Mesendoderm (in vitro differentiated cells): ENCODE measurements at places on chromosomes 6 and 20.
A peak's percentile ranks its signal among the peaks of the same experiment; 100 is the strongest.

GRCh38 chr6:149037051-149037671, 280.4 kb upstream of the TAB2 start:
- no peak overlapping the region for H3K27ac ChIP-seq
- DNase-seq, result no peak
- no peaks in the 10 kb centered on the region for H3K36me3 ChIP-seq
- H3K4me1 ChIP-seq, result peaks cover 4% of the 10 kb centered on the region
- no peak overlapping the region for H3K4me3 ChIP-seq
- no peaks in the 10 kb centered on the region for H3K27me3 ChIP-seq

DNA sequence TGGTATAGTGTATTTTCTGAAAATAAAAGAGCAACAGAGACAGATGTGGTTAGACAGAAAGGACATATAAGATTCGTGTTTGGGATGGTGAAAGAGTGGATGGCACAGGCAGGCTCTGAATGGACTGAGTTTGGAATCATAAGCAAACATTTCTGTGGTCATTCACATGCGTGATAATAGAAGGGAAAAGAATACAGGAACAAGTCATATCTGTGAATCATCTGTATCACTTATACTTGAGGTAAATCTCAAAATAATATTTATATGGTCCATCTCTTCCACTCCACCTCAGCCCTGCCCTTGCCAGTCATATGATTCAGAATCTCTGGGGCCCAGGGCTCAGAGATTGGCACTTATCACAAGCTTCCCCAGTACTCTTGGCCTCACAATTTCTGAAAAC, 535.1 kb downstream of the BCKDHB start:
- no peaks in the 10 kb centered on the region for H3K27me3 ChIP-seq
- H3K36me3 ChIP-seq, result no peaks in the 10 kb centered on the region
- H3K4me3 ChIP-seq, result no peak overlapping the region
- DNase-seq, result no peak

DNA sequence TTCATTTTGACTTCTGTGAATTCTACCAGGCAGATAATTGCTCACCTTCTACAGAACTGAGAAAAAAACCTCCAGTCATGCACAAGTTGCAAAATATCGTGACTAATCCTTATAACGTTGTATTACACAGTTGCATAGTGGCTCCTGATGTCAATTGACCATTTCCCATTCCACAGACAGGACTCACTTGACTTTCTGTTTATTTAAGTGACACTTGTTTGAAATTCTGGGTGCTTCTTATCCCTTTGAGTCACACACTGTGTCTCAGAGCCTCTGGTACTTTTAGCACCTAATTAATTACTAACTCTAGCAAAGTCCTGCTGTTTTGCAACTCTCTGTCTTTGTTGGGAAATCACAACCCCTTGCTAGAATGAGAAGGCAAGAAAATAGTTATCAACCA, 16.2 kb upstream of the RSPO3 start:
- peak; percentile 75 for DNase-seq
- no peaks in the 10 kb centered on the region for H3K36me3 ChIP-seq
- H3K27ac ChIP-seq, result no peak overlapping the region
- H3K4me1 ChIP-seq, result peaks cover 4% of the 10 kb centered on the region
- no peaks in the 10 kb centered on the region for H3K27me3 ChIP-seq
- H3K4me3 ChIP-seq, result no peak overlapping the region

DNA sequence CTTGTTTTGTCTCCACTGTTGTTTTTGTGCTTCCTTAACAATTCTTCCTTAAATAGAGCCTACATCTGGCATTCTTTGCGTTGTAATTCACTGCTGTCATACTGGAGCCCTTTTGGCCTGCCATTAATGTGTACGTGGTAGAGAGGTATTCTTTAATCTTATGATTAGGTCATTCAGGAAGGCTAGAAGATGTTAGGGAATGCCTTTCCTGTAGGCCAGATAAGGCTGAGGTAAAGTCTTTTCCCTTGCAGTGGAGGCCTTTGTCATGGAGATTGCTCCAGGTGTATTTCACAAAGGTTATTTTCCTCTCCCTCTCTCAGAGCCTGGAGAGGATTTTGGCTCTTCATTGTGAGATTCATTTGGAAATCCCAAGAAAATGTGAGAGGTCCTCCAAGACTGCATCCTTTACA, 146.9 kb downstream of the FUT9 start:
- DNase-seq, result peak; percentile 90
- no peaks in the 10 kb centered on the region for H3K4me1 ChIP-seq
- no peaks in the 10 kb centered on the region for H3K36me3 ChIP-seq
- H3K27ac ChIP-seq, result no peak overlapping the region
- no peaks in the 10 kb centered on the region for H3K27me3 ChIP-seq

DNA sequence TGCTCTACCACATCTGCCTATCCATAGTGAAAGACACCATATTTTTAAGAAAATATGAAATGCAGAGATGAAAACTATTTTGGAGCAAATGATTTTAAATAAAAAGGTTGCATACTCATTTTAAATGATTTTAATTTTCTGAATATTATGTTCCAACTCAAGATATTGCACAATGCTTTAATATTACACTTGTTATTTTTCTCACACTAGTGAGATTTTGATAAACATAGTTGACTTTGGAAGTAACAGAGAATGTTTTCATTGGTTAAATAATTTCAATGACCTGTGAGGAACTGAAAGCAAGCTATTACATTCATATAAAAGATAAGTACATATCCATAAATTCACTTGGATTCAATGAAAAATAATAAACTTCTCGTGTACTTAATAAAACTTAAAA, 7.2 kb upstream of the TMEM30A start:
- no peak for DNase-seq
- H3K27me3 ChIP-seq, result no peaks in the 10 kb centered on the region
- H3K27ac ChIP-seq, result no peak overlapping the region

DNA sequence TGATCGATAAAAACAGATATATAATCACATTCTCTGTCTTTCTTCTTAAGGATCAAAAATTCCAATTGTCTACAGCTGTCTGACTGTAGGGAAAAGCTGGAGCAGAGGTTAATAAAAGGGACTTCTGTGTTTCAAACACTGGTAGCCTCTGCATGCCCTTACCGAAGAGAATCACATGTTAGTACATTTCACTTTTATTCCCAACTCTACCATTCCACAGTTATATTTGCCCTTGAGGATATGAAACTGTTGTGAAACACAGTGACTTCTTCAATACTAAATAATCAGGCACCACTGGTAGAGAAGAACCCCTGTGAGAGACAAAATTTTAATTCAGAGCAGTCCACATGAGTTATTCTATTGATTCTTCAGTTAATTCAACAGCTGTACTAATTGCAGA, 1187.3 kb upstream of the CITED2 start:
- H3K36me3 ChIP-seq, result no peaks in the 10 kb centered on the region
- H3K27ac ChIP-seq, result no peak overlapping the region
- H3K27me3 ChIP-seq, result no peaks in the 10 kb centered on the region
- no peaks in the 10 kb centered on the region for H3K4me1 ChIP-seq
- no peak for DNase-seq
- no peak overlapping the region for H3K4me3 ChIP-seq

DNA sequence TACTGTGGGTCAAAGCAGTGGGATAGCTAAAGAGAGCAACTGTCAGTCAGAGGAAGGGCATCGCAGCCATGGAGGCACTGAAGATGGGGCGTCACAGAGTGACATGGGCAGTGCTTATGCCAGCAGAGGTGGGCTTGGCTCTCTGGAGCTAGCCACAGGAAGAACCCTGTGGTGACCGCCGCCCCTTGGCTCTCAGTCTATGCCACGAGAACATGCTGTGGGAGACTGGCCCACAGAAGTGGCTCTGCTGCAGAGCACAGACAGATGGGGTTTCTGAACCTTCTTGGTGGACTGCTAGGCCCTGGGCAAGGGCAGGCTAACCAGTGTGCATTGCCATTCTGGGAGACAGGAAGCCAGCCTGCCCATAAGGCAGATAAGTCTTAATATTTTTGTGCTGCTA, 290.0 kb upstream of the SUPT3H start:
- no peaks in the 10 kb centered on the region for H3K36me3 ChIP-seq
- no peak for DNase-seq
- H3K27ac ChIP-seq, result no peak overlapping the region

GRCh38 chr6:137680705-137681346, 186.2 kb upstream of the TNFAIP3 start:
- no peak for DNase-seq
- no peak overlapping the region for H3K27ac ChIP-seq
- no peak overlapping the region for H3K4me3 ChIP-seq
- H3K27me3 ChIP-seq, result no peaks in the 10 kb centered on the region
- no peaks in the 10 kb centered on the region for H3K36me3 ChIP-seq

- no peaks in the 10 kb centered on the region for H3K36me3 ChIP-seq
- peaks cover 5% of the 10 kb centered on the region for H3K4me1 ChIP-seq
- H3K4me3 ChIP-seq, result peak within 1 kb of the TSS; percentile 77
- H3K27ac ChIP-seq, result no peak within 1 kb of the TSS
- H3K27me3 ChIP-seq, result no peaks in the 10 kb centered on the region
These were observed at the start of gene FAM50B for GRCh38 chr6:3848925-3849605. Gene FAM50B, plus strand, starts transcription at chr6:3849373. Its CDS starts 439 bp downstream, at chr6:3849812.

DNA sequence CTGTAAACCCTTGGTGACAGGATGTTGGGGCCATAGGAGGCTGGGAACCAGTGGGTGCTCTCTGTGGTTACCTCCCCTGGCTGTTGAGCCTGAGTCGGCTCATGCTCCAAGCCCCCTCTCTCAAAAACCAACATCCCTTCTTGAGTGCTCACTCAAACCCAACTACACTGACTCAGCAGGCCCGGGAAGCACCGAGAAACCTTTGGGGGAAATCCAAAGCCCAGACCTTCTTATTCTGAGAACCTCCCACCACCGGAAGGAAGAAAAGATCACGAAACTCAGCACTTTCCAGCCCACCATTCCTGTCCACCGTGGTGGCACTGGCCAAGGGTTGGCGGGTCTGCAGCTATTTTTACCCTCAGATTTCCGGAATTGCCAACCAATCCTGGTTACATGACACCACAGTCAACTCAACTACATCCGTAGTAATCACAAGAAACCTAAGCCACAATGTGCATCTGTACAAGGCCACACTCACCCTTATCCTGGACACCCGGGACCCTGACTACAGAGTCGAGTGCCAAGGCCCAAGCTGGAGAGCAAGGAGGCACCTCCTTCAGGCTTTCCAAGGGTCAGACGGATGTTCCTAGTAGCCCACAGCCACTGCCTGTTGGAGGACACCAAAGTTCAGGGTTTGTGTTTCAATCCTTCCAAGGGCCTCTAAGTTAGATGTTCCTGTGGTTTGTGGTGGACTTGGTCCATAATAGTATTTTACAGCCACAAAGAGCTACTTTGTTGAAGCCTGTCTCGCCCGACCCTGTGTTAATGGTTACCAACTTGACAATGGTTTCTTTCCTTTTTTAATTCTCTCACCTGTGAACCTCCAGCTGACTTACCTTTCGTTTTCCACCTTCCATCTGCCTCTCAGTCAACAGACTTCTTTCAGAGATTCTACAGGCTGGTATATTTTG, 317.0 kb downstream of the CDC5L start:
- no peak for DNase-seq
- no peak overlapping the region for H3K4me3 ChIP-seq
- no peaks in the 10 kb centered on the region for H3K27me3 ChIP-seq
- H3K36me3 ChIP-seq, result no peaks in the 10 kb centered on the region
- H3K4me1 ChIP-seq, result peaks cover 2% of the 10 kb centered on the region

DNA sequence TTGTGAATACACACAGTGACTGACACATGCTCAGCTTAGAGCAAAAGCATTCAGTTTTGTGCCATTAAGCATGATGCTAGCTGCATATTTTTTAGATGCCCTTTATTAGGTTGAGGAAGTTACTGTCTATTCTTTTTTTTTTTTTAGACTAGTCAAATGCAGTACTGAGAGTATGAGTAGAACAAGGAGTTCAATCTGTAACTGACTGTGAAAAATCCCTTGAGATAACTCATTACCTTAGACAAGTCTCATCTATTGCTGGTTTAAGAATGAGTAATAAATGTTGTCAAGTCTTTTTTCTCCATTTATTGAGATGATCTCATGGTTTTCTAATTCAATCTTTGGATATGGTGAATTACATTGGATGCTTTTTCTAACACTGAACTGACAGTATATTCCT, 23.2 kb downstream of the AHI1 start:
- no peak for DNase-seq
- H3K4me3 ChIP-seq, result no peak overlapping the region
- H3K36me3 ChIP-seq, result no peaks in the 10 kb centered on the region
- H3K4me1 ChIP-seq, result no peaks in the 10 kb centered on the region
- H3K27me3 ChIP-seq, result no peaks in the 10 kb centered on the region

DNA sequence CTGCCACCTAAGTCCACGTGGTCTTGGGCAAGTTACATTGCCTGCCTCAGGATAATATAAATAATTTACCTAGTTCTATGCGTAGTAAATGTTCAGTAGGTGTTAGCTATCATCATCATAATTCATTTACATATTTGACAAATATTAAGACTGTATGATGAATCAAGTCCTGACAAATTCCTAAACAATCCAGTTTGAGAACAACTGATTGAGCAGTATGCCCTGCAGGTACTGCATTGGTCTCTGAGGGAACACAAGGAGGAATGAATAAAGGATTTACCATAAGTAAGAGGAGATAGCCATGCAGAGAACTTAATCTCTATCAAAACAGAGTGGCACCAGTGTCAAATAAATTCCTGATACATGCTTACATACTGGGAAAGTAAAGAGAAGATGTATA, 70.4 kb downstream of the SAMD5 start:
- H3K27ac ChIP-seq, result no peak overlapping the region
- DNase-seq, result no peak
- no peak overlapping the region for H3K4me3 ChIP-seq
- no peaks in the 10 kb centered on the region for H3K27me3 ChIP-seq

DNA sequence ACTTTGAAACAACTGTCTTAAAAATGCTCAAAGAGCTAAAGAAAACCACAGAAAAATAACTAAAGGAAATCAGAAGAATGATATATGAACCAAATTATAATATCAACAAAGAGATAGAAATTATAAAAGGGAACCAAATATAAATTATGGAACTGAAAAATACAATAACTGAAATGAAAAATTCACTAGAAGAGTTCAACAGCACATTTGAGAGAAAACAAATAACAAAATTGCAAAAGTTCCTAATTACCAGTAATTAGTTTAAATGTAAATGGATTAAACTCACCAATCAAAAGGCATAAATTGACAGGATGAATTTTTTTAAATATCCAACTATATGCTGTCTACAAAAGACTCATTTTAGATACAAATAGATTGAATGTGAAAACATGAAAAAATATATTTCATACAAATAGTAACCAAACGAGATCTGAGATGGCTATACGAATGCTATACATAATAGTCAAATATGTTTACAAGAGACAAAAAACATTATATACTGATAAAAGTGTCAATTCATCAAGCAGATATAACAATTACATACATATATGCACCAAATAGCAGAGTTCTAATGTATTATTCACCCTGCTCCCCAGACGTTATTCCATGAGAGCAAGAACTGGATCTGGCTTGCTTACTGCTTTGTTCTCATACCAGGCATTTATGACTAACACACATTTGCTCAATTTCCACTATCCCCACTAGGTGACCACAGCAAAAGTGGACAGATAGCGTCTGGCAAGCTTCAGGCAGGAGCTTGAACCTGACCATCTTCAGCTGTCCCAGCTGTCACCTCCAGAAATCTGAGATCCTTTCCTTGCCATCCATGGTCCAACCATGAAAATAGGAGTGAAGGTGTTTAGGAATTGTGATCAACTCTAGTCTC, 72.4 kb upstream of the SIRPA start:
- H3K27me3 ChIP-seq, result no peaks in the 10 kb centered on the region
- no peaks in the 10 kb centered on the region for H3K36me3 ChIP-seq
- no peak overlapping the region for H3K4me3 ChIP-seq
- no peak overlapping the region for H3K27ac ChIP-seq
- H3K4me1 ChIP-seq, result peaks cover 3% of the 10 kb centered on the region
